Fibroblast of upper back skin (primary cell): ENCODE measurements at places on chromosomes 7 and 10.

DNA sequence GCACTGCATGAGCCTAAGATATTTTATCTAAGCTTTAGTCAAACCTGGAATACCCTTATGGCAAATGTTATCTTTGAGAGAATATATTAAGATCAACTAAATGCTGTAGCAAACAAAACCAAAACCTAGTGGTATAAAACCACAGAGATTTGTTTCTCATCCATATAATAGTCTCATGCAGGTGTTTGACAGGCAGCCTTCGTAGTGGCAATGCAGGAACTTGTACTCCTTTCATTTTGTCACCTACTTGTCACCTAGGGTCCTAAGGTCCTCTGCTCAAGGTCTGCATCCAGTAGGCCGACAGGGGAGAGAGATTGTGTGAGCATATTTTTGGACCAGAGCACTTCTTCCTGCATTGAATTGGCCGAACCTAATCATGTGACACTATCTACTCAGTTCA, 352.6 kb downstream of the GPR37 start:
- no peak for DNase-seq

DNA sequence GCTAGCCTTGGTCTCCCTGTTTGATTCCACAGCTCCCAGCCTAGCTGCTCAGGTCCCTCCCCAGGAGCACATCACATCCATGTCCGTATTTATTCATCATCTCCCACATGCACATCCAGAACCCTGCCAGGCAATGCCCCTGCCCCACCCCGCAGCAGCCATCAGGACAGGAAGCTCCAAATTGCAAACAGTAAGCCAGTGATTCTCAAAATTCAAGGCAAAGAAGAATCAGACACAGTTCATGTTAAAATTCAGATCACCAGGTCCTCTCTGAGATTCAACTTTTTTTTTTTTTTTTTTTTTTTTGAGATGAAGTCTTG, 17.7 kb downstream of the LRRC20 start:
- no peak for DNase-seq

DNA sequence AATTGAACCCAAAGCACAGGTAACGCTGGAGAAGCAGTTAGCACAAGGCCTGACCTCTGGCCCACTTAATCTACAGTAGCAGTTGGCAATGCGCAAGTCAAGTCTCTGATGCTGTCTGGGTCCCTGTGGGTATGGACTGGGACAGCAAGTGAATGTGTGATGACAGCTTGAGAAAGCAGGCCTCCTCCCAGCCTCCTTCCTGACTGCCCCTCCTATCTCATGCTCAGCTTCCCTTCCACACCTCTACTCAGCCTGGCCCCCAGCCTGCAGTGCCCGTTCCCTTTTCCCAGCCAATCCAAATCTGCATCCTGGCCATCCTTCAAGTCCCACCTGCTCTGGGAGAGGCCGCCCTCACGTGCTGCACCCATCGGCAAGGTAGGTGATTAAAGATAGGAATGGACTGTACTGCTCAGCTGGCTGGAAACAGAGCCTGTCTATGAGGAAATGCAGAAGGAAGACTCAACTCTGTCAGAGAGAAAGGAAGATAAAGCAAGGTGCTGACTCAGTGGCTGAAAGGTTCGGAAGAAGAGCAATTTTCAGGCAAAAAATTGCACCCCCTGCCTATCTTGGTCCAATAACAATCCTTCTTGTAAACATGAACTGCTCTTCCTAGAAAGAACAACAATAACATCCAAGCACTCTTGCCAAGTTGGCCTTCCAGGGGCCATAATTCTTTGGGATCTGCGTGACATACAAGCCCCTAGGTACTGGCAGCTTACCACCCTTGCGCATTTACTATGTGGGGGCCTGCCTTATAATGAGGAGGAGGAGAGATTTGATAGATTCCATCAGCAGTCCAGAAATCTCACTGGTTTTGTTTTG, 16.6 kb upstream of the FGFR2 start:
- no peak for DNase-seq

- DNase-seq, result no peak
These were observed 8.6 kb downstream of the FAM241B start for GRCh38 chr10:69638642-69639041.

- DNase-seq, result no peak
These were observed 24.5 kb upstream of the PPP1R9A start for GRCh38 chr7:94882891-94883290.

DNA sequence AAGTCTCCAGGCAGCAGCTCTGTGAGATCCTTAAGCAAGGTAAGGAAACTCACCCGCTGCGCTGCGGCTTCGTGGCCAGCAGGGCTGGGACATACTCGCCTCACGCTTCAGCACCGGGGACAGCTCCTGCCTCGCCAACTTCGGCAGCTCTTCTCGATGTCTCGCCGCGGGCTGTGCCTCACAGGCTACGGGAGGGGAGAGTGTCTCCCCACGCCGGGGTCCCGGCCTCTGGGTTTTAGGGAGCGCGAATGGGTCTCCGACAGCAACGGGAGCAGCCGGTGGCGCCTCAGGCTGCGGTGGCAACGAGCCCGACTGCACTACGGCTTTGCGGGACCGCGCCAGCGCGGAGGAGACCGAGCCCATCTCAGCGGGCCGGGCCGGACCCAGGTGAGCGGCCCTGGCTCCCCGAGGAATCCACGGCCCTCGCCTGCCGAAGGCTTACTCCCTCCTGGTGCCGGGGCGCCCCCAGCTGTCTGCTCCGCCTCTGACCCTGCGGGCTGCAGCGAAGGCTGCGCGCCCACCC, 62.4 kb downstream of the LSM5 start:
- peak; percentile 74 for DNase-seq

DNA sequence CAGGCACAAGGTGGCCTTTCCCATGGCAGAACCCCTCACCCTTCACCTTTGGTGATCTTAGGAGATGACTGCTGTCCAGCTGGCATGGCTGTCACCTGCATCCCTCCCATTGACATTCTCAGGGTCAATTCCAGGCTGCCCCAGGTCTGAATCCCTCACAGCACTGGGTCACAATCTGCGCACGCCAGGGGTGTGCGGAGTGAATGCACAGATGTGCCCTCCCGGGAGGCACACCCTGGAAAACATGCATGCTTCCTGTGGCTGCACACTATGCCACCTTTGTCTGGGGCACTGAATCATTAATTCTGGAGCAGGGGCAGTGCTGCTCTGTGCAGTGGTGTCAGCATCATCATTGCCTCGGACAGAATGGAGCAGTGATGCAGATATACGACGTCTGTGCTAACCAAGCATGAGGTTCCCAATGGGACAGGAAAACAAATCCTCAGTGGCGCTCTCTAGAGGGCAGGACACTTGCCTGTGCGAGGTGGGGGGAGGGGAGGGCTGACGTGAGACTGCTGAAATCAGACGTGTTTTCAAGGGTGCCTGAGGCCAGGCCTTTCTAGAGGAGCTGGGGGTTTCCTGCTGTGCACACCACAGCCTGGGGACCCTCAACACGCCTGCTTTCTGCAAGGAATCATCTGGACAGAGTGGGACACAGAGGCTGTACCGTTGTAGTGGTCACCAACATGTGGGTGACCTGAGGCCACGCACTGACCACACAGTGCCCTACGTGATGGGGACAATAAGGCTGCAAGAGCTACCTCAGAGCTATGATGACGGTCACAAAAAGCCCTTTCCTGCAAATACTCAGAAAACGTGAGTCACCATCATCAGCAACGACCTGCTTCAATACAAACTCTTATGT, 77.9 kb downstream of the HIPK2 start:
- DNase-seq, result no peak

DNA sequence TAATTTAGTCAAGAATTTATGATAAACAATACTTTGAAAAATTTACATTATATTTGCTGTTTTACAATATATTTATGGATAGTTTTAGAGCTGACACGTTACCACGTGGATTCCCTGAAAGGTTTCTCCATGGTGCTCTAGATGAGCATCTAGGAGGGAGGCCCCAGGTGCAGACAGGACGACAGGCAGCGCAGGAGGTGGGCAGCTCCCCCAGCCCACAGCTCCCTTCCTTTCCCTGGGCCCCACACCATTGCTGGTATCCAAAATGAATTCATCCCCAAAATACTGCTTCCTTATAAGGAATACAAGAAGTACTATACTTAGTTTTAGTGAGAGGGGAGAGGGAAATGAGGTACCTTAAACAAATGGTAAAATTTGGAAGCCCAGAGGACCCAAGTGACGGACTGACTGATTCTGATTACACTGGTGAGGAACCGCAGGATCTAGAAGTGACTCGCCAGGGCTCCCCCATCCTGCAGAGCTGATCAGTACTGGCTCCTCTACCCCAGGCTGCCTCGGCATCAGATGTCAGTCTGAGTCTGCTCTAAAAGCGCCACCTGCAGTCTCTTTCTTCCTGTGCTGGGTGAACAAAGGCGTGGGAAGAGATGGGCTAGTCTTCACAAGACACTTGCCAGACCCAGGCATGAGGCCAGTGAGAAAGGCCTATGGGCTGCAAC, 89.2 kb downstream of the DLG5 start:
- peak; percentile 54 for DNase-seq

DNA sequence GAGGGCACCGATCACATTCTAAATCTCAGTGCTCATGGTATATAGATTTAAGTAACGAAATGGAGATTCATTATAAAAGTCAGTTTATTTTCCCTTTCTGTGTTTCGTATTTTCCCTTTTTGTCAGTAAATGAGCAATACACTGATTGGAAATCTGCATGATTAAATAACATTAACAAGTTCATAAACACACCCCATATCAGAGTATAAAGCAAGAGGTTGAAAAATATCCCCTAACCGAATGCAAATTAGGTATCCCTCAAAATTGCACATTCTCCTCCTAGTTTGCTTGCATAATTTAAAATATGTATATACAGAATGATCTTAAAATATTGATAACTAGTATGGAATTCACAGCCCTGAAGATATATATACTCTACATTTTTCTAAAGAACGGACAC, 64.6 kb downstream of the SLC37A3 start:
- DNase-seq, result no peak

- no peak for DNase-seq
These were observed 2.8 kb downstream of the CRYGN start for GRCh38 chr7:151437159-151437553.

DNA sequence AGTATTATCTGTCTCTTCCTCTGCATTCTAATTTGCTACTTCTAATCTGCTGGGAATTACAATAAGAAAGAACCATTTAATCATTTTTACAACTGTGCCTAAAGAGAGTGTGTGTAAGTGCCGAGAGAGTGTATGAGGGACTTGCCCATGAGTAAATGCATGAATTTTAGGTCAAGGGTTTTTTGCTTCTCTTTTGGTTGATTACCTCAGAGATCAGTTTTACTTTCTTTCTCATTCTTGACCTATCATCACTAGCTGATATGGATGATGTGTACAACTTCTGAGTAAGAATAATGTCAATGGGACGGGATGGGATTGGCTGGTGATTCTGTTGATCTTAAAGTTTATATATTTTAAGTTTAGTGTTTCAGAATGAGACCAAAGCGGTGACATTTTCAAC, 47.8 kb downstream of the IKZF1 start:
- DNase-seq, result no peak

DNA sequence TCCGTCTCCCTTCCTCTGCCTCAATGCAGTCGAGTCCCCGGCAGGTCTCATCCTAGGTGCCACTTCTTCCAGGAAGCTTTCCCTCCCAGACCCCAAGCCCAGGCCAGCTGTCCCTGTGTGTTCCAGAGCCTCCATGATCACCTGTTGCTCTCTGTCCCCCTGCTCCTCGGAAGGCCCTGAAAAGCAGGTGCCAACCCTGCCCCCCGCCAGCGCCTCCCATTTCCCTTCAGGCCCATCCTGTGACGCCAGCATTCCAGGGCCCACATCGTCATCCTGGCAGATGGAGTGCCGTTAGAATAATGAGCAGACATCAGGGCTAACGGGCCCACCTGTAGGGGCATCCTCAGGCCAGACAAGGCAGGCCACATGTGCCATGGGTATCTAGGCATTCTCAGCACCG, 253.0 kb upstream of the PPP2R2D start:
- no peak for DNase-seq

DNA sequence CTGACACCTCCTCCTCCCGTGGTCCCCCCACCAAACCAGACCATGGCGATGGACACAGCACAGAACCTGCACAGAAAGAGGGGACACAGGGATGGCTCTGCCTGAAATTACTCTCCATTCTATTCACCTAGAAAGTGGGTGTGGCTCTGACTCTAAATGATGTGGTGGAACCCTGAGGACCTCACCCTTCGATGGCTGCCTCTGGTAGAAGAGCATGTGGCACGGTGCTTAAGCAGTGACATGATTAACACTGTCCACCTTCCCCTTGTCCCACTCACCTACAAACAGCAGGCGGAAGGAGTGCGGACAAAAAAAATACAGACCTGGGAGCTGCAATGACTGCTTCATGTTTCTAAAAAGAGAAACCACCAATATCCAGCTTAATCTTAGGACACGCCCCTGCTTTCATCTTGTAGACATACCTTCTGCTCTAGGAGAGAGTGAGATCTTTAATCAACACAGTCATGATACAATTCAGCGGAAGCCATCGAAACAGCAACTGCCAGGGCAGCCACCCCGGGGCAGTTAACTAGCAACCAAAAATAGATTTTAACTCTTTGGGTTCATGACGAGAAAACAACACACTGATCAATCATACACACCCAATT, 11.4 kb downstream of the JCAD start:
- no peak for DNase-seq

DNA sequence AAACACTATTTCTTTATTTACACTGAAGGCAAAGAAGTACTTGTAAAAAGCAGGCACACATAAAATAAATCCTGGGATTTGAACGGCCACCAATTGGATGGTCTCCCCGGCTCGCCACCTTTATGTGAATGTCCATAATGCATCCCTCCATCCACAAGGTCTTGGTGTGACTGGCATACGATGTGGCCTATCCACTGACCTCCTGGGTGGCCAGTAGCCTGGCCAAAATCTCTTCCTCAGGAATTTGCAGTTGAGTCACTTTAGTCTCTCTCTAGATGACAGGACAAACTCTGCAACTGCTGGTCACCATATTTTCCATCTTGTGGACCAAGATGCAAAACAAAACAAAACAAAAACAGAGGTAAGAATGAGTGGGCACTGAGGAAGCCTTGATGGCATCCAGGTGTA, 39.1 kb downstream of the CDK1 start:
- no peak for DNase-seq

GRCh38 chr10:102423372-102423968, 2.8 kb downstream of the FBXL15 start:
- no peak for DNase-seq

GRCh38 chr7:121167971-121168370, 160.8 kb upstream of the WNT16 start:
- no peak for DNase-seq

GRCh38 chr7:13894377-13894776, 95.1 kb downstream of the ETV1 start:
- no peak for DNase-seq

- DNase-seq, result peak; percentile 99
These were observed 177.2 kb downstream of the SH3PXD2A start for GRCh38 chr10:103678178-103678526.

GRCh38 chr10:81008726-81009125, 471.0 kb downstream of the SH2D4B start:
- no peak for DNase-seq

DNA sequence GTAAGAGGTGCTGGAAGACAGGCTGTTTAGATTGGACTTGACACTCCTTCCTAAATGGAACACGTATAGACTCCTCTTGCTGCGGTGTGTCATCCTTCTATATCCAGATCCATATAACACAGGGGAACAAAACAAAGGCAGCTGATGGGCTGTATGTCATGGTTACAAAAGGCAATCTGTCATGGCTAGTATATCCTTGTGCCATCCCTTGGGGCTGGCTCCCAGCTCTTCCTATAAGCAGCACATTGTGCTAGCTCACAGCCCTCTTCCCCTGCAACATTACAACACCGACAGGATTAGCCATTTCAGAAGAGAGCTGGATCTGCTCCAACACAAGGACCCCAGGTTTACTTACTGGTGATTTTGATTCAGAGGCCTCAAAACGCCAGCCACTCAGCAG, 15.3 kb downstream of the LIPK start:
- no peak for DNase-seq

- DNase-seq, result peak; percentile 37
These were observed 77.4 kb downstream of the ZNF365 start for GRCh38 chr10:62451611-62451975.
